Sciatic nerve (tissue), 2 donors: ENCODE measurements at places on chromosomes 3 and 15. TPM values are rescaled to one million over a fixed set of nuclear protein-coding genes. Genes with fewer than 3 reads are reported as not detected.

The RSRC1 gene
- total RNA-seq: 44.2 TPM

The GAP43 gene
- 6.0 TPM for total RNA-seq

The SLC24A5 gene
- 0.89 TPM for total RNA-seq

DNA sequence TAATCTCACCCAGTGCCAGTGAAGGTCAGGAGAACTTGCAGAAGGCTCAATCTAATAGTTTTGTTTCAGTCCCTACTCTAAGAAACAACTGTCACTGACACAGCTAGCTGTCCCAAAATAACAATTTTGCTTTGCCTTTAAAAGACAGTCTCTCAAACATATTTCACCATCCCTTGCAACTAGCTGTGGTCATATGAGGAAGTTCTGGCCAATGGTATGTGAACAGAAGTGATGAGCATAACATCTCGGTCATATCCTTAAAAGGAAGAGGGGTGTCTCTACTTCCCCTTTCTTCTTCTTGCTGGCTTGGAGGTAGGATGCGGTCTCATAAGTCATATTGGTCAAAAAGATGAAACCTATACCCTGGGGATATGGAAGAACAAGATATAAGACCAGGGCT lies 198.1 kb downstream of the NEK10 start:
- no peak for DNase-seq
